ENCODE measurements at places on chromosomes 7 and 10. TPM values are rescaled to one million over a fixed set of nuclear protein-coding genes. Genes with fewer than 3 reads are reported as not detected.

DGKI gene
- not detected for polyA plus RNA-seq

VENTX gene
- not detected for polyA plus RNA-seq

LLCFC1 gene
- not detected for polyA plus RNA-seq

SLC26A4 gene
- polyA plus RNA-seq, result not detected

GLCCI1 gene
- 18.0 TPM for polyA plus RNA-seq

ANKRD61 gene
- not detected for polyA plus RNA-seq

ARHGAP22 gene
- polyA plus RNA-seq, result not detected

PPP1R3A gene
- polyA plus RNA-seq, result not detected

TMEM176B gene
- polyA plus RNA-seq, result not detected

ACHE gene
- polyA plus RNA-seq, result not detected

PTF1A gene
- polyA plus RNA-seq, result not detected

IL2RA gene
- 3.6 TPM for polyA plus RNA-seq

PLAC9 gene
- not detected for polyA plus RNA-seq

ADIRF gene
- polyA plus RNA-seq, result not detected

SH3PXD2A gene
- polyA plus RNA-seq, result 0.43 TPM

TMEM196 gene
- not detected for polyA plus RNA-seq

ENO4 gene
- not detected for polyA plus RNA-seq

FUOM gene
- 28.7 TPM for polyA plus RNA-seq

GIMAP4 gene
- polyA plus RNA-seq, result 158 TPM

CYREN gene
- 34.8 TPM for polyA plus RNA-seq

TRAPPC14 gene
- polyA plus RNA-seq, result 1.8 TPM

VSTM4 gene
- 0.03 TPM for polyA plus RNA-seq

C10orf67 gene
- polyA plus RNA-seq, result not detected

OIT3 gene
- polyA plus RNA-seq, result not detected

CRTAC1 gene
- polyA plus RNA-seq, result not detected

STEAP1B gene
- not detected for polyA plus RNA-seq

MEST gene
- polyA plus RNA-seq, result 0.53 TPM

RADIL gene
- polyA plus RNA-seq, result not detected

BTBD16 gene
- polyA plus RNA-seq, result not detected

FZD8 gene
- not detected for polyA plus RNA-seq

PDE1C gene
- not detected for polyA plus RNA-seq

GRID2IP gene
- polyA plus RNA-seq, result not detected

ATOH7 gene
- not detected for polyA plus RNA-seq

CH25H gene
- polyA plus RNA-seq, result not detected

MCMBP gene
- polyA plus RNA-seq, result 46.6 TPM

ZNF735 gene
- not detected for polyA plus RNA-seq
